Mesothelial cell of epicardium (in vitro differentiated cells): ENCODE measurements at places on chromosomes 12 and 14. TPM values are rescaled to one million over a fixed set of nuclear protein-coding genes. Genes with fewer than 3 reads are reported as not detected.

RAPGEF3 gene
- 18.0 to 20.9 TPM (median 19.4 TPM) in 3 replicates for total RNA-seq

TBC1D30 gene
- total RNA-seq: 2.8 to 3.7 TPM (median 3.1 TPM) in 3 replicates

CRIP1 gene
- total RNA-seq: 17.1 to 28.2 TPM (median 26.6 TPM) in 3 replicates

PRR4 gene
- total RNA-seq: 5.4 to 7.2 TPM (median 5.4 TPM) in 3 replicates

CLEC4D gene
- 0.13 TPM in 1 of 3 replicates, not detected in the others for total RNA-seq
